Kidney tubule cell (primary cell): ENCODE measurements at places on chromosomes 2 and 18.

DNA sequence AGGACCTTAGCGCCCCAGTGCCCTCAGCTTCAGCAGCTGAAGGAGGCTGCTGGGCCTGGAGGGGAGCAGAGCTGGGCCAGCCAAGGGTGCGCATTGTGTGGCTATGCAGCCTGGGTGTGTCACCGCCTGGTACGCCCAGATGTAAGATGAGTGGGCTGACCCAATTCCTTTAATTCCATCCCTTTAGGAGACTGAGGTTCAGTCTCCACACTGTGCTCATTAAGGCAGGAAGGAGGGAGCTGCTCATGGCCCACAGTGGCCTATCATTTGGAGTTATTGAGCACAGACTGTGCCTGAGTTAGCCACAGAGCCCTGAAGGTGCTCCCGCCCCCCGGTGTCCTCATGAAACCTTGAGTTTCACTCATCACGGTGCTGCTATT is 194.1 kb upstream of the GLI2 start:
- no peak for DNase-seq

GRCh38 chr2:196249860-196250259 is 78.5 kb upstream of the STK17B start:
- DNase-seq, result peak; percentile 82

DNA sequence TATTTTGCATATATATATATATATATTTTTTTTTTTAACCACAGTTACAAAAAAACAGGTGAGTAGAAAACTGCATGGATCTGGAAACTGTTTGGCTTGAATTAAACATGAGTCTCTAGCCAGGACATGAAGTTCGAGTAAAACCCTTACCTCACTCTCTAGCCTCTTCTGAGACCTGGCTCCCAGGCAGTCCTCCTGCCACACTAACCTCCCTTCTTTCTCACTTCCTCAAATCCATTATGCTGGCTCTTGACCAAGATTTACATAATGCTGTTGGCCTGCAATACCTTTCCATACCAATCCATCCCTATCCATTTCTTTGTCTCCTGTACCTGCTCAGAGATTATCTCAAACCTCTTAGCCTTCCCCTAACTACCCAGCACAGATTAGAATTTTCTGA is 34.0 kb downstream of the PIGN start:
- no peak for DNase-seq

GRCh38 chr2:21453723-21454450 is 330.1 kb downstream of the TDRD15 start:
- DNase-seq, result no peak

DNA sequence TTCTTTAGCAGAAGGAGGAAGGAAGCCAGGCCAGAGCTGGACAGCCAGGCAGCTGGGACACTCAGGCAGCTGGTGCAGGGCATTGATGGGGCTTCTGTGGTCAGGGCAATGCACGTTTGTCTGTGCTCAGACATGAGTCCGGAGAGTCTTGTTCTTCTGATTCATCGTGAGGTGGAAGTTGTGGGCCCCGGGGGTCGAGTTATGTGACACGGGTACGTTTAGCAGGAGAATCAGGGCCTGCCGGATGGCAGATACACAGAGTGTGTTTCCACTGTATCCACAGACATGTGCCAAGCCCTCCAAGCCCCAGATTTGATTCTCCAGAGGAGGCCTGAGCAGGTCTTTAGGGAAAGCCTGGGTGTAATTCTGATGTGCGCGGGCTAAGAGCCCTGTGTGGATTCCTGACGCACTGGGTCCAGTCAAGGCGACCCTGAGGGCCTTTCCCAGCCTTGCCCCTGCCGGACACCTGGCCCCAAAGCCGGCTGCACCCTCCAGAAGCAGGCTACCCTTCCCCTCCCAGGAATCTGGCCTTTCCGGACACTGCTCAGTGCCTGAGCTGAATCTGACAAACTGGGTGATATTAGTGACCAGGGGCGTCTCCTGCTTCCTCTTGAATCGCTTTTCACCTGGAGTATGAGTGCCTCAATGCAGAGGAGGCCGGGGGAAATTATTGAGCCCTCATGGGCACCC is 10.1 kb downstream of the ARHGEF4 start:
- DNase-seq, result no peak
